ENCODE measurements at places on chromosomes 11 and 22.

GRCh38 chr11:123371506-123372297 is 58.4 kb upstream of the GRAMD1B start:
- no peak for DNase-seq

GRCh38 chr22:27113211-27113635 is 455.8 kb downstream of the MIAT start:
- DNase-seq, result peak; percentile 95

DNA sequence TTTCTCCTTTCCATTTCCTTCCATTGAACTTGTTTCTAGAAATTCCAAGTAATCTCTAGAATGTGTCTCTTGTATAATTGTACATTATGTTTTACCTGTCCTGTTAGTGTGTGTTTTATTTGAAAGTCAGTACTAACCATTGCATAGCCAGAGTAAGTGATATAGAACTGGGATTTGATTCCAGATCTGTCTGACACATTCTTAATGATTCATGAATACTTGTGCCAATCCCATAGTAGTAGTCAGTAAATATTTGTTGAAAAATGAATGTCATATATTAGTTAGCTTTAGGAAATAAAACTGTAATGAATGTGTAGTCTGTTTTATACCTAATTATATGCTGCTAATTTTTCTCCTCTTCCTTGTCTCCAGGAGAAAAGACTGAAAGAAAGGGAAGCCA is 186.9 kb downstream of the DDX10 start:
- DNase-seq, result no peak

DNA sequence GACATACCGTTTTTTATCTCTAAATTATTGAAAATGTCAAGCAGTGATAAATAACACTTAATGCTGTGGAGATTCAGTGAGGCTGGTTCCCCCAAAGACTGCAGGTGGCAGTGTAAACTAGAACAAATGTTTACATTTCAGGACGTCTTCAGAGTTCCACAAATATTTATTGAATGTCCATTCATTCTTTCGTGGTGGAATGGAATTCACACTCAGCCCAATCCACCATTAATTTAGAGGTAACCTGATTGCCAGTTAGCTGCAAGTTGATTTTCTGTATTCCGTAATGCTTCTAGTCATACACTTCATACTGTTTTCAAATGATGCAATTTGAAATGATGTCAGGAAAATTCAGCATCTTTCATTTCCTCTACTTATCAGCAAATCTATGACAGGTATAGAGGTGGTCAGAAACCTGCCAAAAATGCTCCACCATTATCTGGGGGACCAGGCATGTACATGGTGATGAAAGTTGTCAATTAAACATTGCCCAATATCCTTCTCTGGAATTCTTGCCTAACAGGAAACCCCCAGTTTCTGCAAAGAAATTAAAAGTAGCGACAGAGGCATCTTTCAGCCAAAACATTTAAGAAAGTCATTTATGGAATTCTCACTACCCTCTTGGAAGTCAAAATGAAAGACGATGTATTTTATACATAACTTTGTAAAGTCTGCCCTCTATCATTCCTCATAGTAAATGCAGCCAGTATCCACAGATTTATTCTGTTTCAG is 94.3 kb upstream of the BMAL1 start:
- peak; percentile 40 for DNase-seq

- peak; percentile 77 for DNase-seq
These were observed 23.6 kb downstream of the ALX4 start for GRCh38 chr11:44286268-44286880.

DNA sequence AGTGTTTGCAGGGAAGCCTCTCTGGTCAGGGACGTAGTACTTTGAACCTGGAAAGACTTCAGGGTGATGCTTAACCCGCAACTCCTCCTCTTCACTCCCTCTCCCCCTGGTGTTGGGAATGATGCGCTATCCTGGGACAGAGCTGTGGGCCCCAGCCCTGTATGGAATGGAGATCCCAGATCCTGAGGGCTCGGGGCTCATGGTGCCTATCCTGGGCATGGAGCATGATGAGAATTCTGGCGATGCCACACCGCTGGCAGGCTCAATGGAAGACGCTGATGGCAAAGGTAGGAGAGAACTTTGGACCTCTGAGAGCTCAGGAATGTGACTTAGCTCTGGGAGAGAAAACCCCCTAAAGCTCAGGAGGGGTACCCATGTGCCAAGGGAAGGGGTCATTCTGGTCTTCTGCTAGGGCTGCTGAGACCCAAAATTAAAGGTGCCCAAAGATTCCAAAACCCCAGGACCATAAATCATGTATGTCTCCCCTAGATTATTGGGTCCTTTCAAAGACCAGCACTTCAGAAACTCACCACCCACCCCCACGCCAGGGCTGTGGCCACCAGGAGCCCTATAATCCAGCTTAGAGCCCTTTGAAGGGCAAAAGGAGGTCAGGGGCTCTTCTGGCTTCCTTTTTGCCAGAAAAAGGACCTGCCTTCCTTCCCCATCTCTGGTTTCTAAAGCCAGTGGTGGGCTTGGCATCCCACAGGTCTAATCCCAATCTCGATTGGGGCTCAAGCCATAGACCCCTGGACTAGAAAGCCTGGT is 52.5 kb downstream of the BTG4 start:
- no peak for DNase-seq

DNA sequence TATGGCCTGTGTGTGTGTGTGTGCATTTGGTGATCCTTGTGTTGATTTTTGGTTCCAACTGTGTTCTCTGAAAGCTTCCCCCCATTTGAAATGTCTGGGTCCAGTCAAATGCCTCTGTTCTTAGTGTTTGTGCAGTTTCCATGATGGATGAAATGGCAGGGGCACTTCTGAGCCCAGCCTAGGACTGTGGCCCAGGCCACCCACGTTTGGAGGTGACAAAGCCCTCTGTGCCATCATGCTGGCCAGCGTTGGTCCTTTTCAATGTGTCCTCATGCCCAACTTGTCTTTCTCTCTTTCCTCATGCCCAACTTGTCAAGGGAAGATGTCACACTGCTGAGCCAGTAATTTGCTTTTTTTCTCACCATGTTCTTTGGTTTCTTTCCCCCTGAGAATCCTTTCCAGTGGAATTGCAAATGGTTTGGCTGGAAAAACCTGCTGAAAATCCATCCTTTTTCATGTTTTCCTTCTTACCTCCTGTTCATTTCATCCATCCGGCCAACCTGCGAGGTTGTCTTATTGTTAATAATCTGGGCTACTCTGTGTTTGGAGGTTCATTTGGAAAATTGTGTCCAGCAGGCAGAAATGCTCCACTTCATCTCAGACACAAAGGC is 113.7 kb upstream of the NAV2 start:
- DNase-seq, result no peak

GRCh38 chr22:35330258-35330861 is 30.7 kb downstream of the TOM1 start:
- peak; percentile 95 for DNase-seq

GRCh38 chr22:26648011-26648497 is 9.3 kb upstream of the MIAT start:
- DNase-seq, result no peak

GRCh38 chr11:1397146-1397861 is 7.6 kb downstream of the BRSK2 start:
- no peak for DNase-seq

GRCh38 chr11:77102246-77103210 is at the start of gene OMP:
OMP (plus strand) TSS chr11:77102840; CDS start chr11:77102840, 0 bp downstream.
- DNase-seq, result no peak

DNA sequence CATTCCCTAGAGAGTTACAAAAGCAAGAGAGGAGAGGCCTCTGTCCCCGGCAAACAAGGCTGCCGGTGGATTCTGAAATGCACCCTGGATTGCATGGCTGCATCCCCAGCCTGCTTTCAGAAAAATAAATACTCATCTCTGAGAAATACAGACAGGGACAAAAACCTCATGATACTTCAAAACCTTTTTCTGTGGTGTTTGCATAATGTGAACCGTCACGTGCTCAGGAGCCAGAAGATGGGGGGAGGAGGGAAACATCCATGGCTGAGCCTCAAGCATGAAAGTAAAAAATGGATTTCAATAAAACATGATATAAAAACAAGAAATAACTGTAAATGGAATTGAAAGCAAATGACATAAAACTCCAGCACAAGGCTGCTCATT is 198.5 kb upstream of the NCAM1 start:
- DNase-seq, result no peak

GRCh38 chr22:49380828-49381114 is 446.9 kb downstream of the BRD1 start:
- no peak for DNase-seq

- DNase-seq, result no peak
These were observed 82.1 kb downstream of the OTOG start for GRCh38 chr11:17629113-17629512.

DNA sequence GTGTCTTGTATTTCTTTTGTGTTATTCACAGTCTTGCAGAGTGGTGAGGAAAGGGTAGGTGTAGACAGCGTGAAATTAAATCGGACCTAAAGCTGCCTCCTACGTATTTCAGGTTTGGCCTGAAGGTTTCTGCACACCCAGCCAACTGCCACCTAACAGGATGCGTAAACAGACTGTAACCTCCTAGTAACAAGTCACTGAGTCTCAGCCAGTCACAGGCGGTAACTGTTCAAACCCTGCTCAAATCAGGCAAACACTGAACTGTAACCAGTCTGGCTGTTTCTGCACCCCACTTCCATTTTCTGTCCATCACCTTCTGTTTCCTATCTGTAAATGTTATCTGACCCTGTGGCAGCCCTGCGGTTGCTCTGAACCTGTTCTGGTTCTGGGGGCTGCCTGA is 87.1 kb downstream of the ADAMTS15 start:
- no peak for DNase-seq

DNA sequence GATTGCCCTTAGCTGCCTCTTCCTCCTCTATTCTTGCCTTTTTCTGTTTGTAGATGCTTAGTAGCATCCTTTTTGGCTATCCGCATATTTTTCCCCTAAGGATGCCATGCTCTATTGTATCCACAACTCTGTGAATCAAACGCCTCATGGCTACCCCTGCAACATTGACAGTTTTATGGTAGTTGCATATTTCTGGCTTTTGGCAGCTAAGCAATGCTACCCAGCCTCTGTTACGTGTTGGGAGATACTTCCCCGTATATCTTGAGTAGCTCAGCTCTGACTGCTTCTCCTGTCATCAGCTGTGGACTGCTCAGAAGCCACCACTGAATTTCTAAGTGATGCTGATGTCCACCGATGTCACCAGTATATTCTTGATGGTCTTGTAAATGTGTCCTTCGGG is 15.1 kb upstream of the SLC3A2 start:
- DNase-seq, result no peak

GRCh38 chr11:88478136-88478815 is 140.7 kb upstream of the CTSC start:
- DNase-seq, result no peak

- DNase-seq, result peak; percentile 69
These were observed 15.5 kb upstream of the ST3GAL4 start for GRCh38 chr11:126339863-126340434.

- no peak for DNase-seq
These were observed 174.0 kb downstream of the SPON1 start for GRCh38 chr11:14136561-14136960.

GRCh38 chr11:61279934-61280659 is 15.0 kb downstream of the VWCE start:
- DNase-seq, result no peak

GRCh38 chr11:93729129-93729616 is 12.1 kb downstream of the TAF1D start:
- DNase-seq, result no peak

GRCh38 chr11:12183827-12184620 is 73.6 kb downstream of the MICAL2 start:
- DNase-seq, result no peak

DNA sequence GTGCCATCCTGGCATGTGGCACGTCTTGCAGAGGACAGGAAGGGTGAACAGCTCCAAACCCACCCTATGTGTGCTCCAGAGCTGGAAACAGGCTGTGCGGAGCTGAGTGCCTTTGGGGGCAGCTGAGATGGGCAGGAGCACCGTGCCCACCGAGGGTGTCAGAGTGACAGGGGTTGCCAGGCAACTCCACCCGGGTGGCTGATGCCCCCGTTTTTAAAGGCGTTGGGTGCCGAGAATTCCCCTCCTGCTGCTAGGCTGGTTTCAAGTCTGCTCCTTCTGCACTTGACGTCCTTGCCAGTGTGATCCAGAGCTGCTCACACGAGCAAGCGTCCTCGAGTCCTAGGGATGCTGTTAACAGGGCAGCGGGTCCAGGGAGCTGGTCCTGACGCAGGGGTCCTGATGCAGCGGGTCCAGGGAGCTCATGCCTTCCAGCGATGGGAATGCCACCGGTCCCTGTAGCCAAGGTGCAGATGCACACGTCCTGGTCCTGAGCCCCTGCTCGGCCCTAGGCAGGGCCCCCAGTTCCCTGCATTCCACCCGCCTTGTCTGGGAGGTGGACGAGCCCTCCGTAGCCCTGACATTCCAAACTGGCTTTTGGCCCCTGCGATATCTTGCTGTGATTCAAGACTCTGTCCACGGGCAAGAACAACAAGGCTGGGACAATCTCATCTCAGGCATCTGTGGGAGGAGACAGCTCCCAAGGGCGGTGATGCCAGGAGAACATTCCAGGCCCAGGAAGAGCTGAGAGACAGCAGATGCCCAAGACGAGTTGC is 4.9 kb downstream of the KCNQ1 start:
- no peak for DNase-seq

GRCh38 chr11:121610706-121611105 is 157.9 kb upstream of the SORL1-AS1 start:
- no peak for DNase-seq

DNA sequence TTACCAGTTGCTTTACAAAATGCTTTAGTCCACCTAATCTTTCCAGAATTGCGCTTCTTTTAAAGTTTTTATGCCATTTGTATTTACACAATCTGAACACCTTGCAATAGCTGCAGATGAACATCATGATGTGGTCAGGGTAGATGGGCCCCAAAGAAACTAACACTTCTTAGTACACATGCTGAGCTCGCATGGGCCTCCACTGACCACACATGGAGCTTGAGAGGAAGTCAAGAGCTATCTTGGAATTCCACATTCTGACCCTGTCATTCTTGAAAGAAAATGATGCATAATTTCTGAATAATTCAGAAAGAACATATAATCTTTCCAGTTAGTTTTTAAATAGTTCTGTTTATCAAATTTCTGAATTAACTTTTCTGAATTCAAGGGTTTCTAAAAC is 7.7 kb downstream of the LIPT2 start:
- no peak for DNase-seq

DNA sequence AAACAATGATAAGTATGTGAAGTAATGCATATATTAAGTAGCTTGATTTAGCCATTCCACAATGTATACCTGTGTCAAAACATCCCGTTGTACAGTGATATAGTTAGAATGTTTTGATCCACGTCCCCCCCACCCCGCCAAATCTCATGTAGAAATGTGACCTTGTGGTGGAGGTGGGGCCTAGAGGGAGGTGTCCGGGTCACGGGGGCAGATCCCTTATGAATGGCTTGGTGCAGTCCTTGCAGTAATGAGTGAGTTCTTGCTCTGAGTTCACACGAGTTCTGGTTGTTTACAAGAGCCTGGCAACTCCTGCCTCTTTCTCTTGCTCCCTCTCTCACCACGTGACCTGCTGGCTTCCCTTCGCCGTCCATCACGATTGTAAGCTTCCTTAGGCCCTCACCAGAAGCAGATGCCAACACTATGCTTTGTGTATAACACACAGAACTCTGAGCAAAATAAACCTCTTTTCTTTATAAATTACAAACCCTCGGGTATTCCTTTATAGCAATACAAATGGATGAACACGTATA is 41.6 kb downstream of the FANCF start:
- no peak for DNase-seq

GRCh38 chr11:34910817-34911216 is 5.4 kb downstream of the APIP start:
- DNase-seq, result no peak

GRCh38 chr11:134101282-134101681 is 32.4 kb downstream of the JAM3 start:
- peak; percentile 13 for DNase-seq

- DNase-seq, result peak; percentile 15
These were observed 50.6 kb upstream of the APOA1 start for GRCh38 chr11:116888024-116888423.

GRCh38 chr11:58957922-58958321 is 18.6 kb downstream of the GLYATL1 start:
- no peak for DNase-seq
